SK-N-DZ (cell line): ENCODE measurements at places on chromosomes 4 and X.

DNA sequence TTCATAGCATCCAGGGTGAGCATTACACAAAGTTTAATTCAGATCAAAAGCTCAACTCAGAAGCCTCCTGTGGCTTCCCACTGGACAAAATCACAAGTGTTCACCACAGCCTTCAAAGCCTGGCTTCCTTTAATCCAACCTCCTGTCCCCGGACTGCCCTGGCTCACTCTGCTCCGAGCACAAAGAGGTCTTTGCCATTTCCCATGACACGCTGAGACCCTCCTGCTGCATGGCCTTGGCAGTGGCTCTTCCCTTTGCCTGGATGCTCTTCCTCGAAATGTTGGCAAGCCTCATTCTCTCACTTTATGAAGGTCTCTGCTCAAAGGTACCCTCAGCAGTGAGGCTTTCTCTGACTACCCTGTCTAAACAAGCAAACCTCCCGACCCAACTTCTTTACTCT, 41.0 kb downstream of the LDB2 start:
- DNase-seq = no peak

DNA sequence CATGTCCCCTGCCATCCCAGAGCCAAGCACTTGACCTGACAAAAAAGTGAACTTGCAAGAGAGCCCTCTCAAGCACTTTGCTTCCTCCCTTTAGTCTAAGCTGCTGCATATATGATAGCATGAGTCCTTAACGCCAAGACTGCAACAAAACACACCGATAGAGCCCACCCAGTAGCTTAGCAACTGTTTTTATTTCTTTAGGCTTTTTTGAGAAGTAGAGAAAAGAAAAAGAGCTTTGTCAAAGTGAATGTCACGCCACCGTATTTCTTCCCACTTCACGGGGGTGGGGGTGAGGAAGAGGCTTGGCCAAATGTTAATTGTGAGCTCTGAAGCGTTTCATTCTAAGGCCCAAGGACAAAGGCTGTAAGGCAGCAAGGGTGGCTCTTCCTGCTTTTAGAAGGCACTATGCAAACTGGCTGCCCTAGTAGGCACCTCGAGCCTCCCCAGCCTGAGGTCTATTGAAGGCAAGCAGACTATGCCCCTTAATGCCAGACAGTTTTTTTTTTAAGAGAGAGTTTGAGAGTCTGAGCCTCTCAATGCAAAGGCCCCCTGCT, 138.6 kb downstream of the HS6ST2 start:
- no peak for DNase-seq

DNA sequence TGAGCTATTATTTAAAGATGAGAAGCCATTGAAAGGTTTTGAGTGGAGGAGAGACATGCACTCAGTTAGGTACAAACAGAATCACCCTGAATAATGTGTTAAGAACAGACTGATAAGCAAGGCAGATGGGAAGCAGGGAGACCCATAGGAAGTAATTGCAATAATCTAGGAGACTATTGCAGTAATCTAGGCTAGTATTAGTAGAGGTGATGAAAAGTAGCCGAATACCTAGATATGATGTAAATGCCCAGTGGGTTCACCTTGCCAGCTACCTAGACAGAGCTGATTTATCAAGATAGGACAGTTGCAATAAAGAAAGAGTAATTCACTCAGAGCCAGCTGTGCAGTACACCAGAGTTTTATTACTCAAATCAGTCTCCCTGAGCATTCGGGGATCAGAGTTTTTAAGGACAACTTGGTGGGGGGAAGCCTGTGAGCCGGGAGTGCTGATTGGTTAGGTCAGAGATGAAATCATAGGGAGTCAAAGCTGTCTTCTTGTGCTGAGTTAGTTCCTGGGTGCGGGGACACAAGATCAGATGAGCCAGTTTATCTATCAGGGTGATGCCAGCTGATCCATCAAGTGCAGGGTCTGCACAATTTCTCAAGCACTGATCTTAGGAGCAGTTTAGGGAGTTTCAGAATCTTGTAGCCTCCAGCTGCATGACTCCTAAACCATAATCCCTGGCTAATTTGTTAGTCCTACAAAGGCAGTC, 427.5 kb downstream of the RPA4 start:
- no peak for DNase-seq

DNA sequence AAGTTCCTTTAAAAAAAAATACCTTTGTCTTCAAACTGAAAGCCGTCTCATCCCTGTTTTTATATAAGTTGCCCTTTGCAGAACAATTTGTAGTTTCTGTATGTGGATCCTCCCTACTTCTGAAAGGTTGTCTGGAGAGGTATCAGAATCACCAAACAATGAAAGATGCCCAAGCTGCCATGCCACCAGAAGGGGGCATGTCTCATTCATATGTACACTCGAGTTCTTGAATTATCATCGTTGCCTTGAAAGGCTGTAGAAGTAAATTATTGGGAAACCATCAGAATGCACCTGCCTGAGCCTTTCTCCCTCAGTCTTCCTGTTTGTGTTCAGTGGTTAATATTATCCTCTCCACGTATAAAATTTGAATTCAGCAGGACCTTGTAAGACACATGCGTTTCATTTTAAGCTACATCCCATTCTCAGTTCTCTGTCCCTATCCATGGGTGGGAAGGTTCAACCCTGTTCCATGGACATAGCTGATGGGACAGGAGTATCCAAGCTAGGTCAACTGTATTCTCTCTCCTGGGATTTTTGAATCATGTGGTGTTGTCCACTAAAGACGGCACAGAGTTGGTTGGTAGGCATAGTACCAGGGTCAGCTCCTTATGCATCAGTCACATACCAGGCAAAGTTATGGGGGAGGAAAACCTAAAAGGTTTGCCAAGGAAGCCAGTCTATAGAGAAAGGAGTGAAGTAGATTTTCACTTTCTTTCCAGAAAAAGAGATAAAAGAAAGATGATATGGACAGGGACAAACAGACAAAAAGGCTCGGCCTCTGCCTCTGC, 24.0 kb downstream of the GALNT7 start:
- DNase-seq = no peak

DNA sequence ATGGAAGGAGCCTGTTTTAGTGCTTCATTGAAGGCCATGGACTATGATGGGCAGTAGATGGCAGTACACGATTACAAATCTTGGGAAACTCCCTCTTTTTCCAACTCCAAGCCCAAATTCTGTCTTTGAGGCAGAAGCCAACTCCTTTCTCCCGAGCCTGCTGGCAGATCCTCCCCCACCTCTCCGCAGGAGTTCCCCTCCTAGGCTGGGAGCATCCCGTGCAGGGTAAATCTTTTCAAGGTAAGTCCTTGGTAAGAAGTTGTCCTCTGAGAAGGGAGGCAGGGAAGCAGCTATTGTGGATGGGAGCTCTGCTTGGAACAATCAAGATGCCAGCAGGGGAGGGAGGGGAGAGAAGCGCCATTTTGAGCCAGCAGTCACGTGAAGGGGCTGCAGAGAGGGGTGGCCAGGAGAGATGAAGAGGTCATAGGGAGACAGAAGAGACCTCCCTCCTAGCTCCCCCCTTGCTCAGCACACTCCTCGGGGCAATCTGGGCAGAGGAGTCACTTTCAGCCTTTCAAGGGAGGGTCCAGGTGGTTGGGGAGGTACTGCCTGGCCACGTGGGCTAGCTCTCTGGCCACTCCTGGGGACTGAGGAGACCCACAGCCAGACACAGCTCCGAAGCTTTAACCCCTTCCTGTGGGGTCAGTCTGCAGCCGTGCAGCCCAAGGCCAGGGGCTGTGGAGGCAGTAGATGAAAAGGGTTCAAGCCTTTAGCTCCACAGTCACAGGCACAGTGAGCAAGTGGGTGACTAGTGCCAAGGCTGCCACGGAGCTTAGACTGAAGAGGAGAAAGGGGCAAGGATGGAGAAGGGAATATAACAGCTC, 9.6 kb downstream of the CC2D2A start:
- DNase-seq = peak; percentile 89

- DNase-seq = no peak
Measured at GRCh38 chr4:73648478-73648877, 28.2 kb upstream of the RASSF6 start.

GRCh38 chrX:77298790-77299189, 148.4 kb upstream of the FGF16 start:
- DNase-seq = no peak

DNA sequence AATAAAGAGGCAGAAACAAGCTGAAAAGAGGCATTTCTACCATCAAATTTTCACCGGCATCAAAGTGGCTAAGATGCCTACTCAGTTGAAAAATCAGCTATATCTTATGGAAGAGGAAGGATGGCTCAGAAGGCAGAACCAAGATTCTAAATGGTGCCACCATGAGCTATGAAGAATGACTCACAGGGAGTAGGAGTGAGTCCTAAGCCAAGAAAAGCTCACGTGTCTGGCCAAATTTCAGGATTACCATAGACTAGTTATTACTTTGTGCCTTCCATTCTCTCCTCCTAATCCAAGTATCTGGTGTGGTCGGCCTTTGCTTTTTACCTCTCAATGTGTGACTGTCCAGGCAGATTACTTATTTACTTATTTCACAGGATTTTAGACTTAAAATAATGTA, 54.8 kb downstream of the BMP3 start:
- no peak for DNase-seq

GRCh38 chr4:21011106-21011505, 310.8 kb downstream of the PACRGL start:
- no peak for DNase-seq

- no peak for DNase-seq
Measured at GRCh38 chr4:4868758-4869723, 9.6 kb downstream of the MSX1 start.

DNA sequence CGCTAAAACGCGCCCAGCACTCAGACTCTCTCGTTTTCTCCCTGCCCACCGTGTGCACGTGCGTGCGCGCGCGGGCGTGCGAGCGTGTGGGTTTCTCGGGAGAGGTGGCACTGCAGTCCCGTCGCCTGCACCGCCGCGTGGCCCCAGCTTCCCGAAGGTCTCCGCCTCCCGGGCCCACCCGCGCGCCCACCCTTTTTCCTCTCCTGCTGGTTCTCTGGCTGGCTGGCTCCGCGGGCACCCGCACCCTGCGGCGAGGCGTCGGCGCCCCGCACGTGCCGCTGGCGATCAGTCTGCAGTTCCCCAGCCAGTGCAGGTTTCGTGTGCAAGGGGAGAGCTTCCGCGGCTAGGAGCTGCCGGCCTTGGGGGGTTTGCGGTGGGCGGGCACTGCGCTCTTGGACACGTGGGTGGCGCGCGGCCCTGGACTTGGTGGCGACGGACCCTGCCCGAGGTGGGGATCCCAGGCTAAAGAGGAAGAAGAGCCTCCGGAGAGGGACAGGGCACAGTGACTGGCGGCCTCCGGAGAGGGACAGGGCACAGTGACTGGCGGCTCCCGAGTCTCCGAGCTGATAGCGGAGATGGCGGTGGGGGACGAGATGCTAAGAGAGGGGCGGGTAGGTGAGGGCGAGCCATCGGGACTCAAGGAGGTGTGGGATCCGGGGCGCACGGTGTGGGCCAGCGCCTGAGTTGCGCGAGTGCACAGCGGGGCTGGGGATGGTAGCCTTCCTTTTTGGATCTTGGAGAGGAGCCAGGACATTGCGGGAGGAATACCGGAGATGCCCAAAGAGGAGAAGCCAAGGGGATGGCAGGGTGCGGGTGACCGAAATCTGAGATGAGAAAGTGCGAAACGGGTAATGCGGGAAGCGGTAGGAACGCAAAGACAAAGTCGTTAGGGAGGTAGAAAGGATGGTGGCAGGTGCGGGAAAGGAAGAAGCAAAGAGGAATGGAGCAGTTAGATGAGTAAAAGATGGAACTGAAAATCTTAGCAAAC, at the start of gene FAM184B:
Gene FAM184B (minus strand): TSS at position 322 of the 988 bp plus-strand sequence. CDS start 322 bp downstream, outside the sequence.
- no peak for DNase-seq

GRCh38 chr4:179989975-179990374, 2253.2 kb upstream of the TENM3 start:
- DNase-seq = no peak

DNA sequence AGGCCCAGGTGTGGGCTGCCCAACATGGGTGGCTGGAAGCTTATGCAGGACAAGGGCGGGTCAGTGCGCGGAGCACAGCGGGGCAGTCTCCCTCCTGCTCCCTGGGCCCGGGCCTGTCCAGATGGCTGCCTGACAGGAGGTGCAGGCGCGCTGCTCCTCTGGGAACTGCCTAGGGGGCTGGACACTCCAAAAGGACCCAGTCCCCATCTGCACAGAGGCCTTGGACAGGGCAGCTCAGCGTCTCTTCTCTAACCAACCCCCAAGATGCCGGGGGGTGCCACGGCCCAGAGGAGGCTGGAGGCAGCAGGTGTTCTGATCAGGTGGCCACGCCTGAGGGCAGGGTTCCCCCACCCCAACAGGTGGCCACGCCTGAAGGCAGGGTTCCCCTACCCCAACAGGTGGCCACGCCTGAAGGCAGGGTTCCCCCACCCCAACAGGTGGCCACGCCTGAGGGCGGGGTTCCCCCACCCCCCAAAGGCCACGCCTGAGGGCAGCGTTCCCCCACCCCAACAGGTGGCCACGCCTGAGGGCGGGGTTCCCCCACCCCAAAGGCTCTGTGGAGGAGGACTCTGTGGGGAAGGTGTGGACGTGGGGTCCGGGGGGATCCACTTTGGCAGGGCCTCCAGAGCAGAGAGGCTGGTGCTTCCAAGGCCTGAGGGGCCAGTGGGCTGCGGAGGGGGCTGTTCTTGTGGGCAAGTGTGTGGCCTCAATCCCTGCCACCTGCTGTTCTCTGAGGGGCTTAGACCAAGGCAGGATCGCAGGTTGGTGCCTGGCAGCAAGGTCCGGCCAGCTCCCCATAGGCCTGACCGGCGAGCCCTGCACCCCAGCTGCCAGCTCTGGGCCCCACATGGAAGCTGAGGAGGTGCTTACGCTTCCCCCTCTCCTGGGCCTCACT, 36.1 kb downstream of the CPLX1 start:
- no peak for DNase-seq

DNA sequence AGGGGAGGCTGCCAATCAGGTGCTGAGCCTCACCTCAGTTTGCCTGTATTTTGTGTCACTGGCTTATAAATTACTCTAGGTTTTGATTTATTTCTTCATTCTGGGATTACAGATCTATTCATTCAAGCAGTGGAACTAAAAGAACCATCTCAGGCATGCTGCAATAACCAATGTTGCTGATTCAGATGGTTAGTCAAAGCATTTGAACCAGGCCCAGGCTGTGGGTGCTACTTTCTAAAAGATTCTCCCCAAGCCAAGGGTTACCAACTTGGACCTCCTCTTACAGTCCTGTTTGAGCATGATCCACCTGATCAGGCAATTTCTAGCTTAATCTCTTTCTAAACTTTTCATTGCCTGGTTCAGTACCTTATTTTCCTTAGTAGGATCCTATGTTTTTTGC, 67.2 kb downstream of the TMEM131L start:
- DNase-seq = no peak

- DNase-seq = peak; percentile 9
Measured at GRCh38 chr4:184825141-184825895, 450 bp downstream of the ACSL1 start.

GRCh38 chrX:110192516-110192915, 125.4 kb downstream of the AMMECR1 start:
- DNase-seq = no peak

DNA sequence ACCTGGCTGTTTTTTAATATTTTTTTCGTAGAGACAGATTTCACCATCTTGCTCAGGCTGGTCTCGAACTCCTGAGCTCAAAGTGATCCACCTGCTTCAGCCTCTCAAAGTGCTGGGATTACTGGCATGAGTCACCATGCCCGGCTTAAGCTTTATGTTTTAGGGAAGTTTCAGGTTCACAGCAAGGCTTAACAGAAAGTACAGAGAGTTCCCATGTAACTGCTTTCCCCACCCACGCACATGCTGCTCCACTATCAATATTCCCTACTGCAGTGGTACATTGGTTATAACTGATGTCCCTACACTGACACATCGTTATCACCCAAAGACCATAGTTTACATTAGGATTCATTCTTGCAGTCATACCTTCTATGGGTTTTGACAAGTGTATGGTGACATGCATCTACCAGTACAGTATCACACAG, 62.7 kb downstream of the PRPS1 start:
- DNase-seq = no peak
